Hematopoietic multipotent progenitor cell treated with erythropoietin and hydrocortisone succinate and interleukin-3 and kit ligand, for 8 days (in vitro differentiated cells): ENCODE measurements at places on chromosomes 4 and X.

GRCh38 chr4:1501754-1502500 is 95.7 kb upstream of the NKX1-1 start:
- DNase-seq = no peak

GRCh38 chr4:184263910-184264732 is 46.4 kb upstream of the ENPP6 start:
- DNase-seq = peak; percentile 96

- DNase-seq = no peak
Measured at GRCh38 chr4:23909671-23910070, 19.8 kb upstream of the PPARGC1A start.

- DNase-seq = no peak
Measured at GRCh38 chrX:71514367-71515037, 18.4 kb upstream of the OGT start.

DNA sequence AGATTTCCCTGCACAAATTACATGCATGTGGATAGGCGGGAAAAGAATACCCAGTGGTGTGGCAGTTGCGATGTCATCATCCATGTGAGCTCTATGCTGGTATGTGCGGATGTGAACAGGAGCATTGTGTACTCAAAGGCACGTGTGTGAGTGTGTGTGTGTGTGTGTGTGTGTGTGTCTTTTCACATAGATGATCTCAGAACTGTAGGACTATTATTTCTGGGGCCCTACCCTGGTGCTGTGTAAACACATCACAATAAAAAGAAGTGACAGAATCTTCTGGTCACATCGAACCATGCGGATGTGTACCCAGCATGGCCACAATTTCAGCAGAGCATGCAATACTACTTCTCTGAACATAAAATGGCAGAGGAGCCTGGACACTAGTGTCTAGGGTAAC is 624.8 kb downstream of the MID1IP1 start:
- DNase-seq = no peak

- no peak for DNase-seq
Measured at GRCh38 chr4:6869944-6870343, 39.7 kb upstream of the TBC1D14 start.

- DNase-seq = no peak
Measured at GRCh38 chr4:41360214-41360920, 103.6 kb downstream of the UCHL1 start.

DNA sequence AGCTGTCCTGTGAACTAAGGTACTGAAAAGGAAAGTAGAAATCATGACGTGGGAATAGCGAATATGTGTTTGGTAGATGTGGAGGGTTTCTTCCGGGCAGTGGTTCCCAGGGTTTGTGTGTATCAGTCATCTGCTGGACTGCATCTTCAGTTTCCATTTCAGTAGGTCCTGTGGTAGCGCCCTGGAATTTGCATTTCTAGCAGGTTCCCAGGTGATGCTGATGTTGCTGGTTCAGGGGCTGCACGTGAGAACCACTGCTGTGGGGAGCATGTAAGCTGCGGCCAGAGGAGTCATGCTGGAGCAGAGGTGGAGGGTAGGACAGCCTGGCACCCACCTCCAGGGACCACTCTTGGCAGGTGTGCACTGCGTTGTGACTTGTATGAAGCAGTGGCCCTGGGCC is 47.1 kb downstream of the ARHGAP10 start:
- no peak for DNase-seq

DNA sequence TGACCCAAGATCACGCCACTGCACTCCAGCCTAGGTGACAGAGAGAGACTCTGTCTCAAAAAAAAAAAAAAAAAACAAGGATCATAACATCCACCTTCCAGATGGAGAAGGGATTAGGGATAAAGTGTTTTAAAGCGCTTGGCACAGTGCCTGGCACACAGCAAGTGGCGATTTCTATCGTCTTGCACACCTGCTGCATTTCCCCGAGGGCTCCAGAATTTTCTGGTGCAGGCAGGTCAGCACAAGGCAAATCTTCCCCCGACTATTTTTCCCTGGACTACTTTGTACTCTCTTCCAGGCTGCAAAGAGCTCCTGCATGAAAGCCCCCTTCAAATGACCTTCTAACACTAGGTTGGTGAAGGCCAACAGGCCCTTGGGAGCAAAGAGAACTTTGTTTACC is 57.3 kb downstream of the APBB2 start:
- no peak for DNase-seq

GRCh38 chr4:14524276-14524675 is 478.0 kb upstream of the CPEB2 start:
- DNase-seq = no peak

DNA sequence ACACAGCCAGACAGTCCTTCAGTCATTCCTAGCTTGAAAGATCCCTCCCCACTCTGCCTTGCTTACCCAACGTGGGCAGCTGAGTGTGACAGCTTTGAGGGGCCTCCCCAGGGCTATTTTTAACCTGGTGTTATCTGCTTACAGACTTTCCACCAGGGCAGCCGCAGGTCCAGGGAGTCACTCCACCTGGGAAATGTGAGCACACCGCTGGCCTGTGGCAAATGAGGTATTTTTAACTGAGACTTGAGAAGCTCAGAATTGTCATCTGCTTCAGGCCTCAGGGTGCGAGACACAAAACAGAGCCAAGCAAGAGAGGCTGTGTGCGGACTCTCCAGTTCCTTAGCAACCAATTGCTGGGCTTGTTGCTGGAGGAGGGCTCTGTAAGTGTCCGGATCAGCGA is 13.0 kb downstream of the CORIN start:
- DNase-seq = no peak

DNA sequence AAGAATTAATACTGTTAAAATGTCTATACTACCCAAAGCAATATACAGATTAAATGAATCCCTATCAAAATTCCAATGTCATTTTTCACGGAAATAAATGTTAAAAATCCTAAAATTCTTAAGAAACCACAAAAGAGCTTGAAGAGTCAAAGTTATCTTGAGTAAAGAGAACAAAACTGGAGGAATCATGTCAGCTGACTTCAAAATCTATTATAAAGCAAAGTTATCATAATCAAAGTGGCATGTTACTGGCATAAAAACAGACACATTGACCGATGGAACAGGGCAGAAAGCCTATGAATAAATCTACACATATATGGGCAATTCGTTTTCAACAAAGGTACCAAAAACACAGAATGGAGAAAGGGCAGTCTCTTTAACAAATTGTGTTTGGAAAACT is 579.0 kb downstream of the INPP4B start:
- no peak for DNase-seq

DNA sequence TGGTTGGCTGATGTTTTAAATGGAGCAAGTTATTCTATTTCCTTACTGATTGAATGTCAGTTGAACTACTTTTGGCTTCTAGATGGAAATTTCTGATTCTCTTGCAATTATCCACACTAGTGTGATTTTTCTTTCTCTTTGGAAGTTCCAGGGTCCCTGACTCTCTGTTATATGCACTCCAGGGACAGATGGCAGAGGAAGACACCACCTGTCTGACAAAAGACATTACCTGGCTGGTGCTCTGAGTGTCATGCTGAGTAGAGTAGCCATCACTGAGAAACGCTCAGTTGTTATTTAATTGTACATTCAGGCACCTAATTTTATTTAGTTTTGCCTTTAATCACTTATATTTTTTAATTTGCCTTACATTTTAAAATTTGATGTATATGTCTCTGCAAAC is 105.4 kb upstream of the TLL1 start:
- DNase-seq = no peak

DNA sequence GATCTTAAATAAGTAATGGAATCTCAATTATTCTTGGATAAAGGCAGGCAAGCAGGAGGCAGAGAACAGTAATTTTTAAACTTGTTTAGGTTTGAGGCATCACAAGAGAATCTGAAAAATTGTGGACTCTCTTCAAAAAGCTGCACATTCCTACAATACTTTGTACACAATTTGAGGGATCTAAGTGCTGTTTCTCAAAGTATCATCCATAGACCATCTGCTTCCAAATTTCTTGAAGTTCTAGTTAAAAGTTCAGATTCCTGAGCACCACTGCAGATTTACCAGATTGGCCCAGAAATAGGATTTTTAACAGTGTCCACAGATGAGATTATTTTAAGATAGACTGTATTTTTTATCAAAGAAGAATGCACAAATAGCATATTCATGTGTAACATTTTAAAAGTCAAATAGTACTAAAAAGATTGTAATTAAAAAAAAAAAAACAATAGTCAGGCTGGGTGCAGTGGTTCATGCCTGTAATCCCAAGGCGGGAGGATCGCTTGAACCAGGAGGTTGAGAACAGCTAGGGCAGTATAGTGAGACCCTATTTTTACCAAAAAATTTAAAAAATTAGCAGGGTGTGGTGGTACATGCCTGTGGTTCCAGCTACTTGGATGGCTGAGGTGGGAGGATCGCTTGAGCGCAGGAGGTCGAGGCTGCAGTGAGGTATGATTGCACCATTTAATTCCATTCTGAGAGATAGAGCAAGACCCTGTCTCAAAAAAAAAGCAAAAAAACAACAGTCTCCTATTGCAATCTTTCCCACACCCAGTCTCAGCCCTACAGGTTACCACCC is 14.2 kb upstream of the FNIP2 start:
- no peak for DNase-seq

DNA sequence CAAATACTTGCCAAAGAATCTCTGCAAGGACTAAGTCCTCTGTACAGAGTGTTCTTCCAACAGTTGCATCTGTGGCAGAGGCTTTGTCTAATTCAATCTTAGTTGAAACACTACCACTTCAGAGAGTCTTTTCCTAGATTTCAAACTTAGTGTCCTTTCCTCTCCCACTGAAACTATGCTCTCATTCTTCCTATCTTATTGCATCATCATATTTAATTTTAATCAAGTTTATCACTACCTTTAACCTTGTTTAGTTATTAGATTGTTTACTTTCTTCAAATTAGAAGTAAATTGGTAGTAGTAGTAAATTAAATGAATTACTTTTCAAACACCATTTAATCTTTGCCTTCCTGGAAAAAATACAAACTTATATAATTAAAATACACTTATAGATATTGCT is 1082.3 kb upstream of the PABPC4L start:
- no peak for DNase-seq

- no peak for DNase-seq
Measured at GRCh38 chr4:4613126-4613465, 71.2 kb upstream of the STX18 start.

- DNase-seq = no peak
Measured at GRCh38 chr4:126479709-126480108, 1153.0 kb upstream of the INTU start.

- no peak for DNase-seq
Measured at GRCh38 chr4:24910499-24910898, 2.3 kb downstream of the CCDC149 start.

DNA sequence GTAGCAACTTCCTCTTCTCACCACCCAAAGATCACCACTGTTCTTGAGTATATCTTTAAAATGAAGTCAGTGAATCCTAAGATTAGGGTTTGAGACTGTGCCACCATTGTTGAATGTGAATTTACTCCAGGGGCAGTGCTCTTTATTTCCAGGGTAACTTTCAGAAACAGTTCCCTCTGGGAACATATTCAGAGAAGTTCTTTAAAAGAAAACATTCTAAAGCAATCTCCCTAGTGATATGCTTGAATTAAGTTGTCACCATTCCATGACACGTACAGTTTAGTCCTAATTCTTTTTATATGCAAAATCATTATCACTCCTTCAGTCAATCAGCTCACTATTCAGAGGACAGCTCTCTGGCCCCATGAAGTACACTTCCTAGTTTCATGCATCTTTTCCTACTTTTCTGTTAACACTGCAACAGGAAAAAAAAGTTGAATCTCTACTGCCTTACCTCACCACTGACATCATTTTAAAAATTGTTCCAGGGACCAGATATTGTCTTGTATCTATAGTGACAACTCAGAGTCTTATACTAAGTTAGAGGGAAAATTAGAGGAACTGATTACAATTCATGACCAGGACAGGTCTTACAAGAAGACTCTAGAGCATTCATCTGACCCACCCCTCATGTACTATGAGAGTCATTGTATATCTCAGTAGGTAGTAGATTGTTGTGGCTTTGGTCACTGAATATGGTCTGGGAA is 49.8 kb downstream of the PARM1 start:
- no peak for DNase-seq

GRCh38 chr4:19592391-19592790 is 659.3 kb upstream of the SLIT2 start:
- DNase-seq = no peak

DNA sequence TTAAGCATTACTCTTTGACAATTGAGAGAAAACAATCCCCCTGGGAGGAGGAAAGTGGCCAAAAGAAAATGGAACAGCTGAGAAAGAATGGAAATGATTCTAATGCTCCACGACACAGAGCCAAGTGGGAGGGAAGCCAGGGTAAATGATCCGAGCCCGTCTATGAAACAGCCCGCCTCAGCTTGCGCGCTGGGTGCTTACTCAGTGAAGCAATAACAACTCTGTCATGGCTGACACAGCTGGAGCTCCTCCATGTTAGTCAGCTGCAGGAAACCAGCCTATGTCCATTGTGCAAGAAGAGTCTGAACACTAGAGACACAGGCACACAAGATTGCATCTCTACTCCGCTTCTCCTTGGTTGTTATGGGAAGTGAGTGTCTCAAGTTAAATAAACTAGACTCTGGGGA is 19.3 kb downstream of the NOA1 start:
- no peak for DNase-seq

DNA sequence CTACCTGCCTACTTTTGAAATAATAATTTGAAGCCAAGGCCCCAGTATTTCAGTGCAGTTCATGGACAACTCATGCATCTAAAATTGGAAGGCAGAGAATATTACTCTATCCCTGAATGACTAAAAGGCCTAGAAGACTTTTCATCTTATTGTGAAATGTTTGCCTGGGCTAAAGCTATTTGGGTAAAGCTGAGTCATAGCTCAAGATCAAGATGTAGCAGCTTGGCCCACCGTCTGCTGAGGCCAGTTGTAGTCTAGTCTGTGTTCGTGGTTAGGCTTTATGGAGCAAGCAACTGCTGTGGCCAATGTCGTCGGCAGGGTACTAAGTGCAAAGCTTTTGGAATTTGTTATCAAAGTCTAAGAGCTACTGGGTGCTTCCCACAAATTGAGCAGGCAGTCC is 929.1 kb downstream of the RAB28 start:
- DNase-seq = no peak

DNA sequence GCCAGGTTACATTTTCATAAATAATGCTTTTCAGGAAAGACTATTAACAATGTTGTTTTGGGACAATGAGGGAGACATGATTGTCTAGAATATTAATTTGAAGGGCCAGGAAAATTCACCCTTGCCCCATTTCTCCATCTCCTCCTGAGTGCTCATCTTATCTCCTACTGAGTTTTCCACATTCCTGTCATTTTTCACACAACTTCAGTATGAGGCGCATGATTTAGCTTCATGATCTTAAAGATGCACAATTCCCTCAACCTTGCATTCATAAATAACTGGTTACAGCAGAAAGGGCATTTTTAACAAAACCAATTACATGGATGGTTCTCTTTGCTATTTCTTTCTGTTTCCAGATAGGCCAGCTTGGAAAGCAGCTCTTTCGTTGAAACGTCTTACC is 1699.2 kb upstream of the IGFBP7 start:
- no peak for DNase-seq

GRCh38 chr4:3408793-3409330 is 32.9 kb upstream of the HGFAC start:
- DNase-seq = no peak

DNA sequence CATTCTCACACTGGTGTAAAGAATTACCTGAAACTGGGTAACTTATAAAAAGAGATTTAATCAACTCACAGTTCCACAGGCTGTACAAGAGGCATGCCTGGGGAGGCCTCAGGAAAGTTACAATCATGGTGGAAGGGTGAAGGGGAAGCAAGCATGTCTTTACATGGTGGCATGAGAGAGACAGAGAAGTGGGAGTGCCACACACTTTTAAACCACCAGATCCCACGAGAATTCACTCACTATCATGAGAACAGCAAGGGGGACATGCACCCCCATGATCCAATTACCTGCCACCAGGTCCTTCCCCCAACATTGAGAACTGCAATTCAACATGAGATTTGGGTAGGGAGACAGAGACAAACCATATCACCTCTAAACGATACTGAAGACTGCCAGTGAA is 23.0 kb downstream of the EPGN start:
- peak; percentile 72 for DNase-seq
